Activated CD8-positive, alpha-beta memory T cell treated with anti-CD3 and anti-CD28 coated beads for 48 hours (primary cell): ENCODE measurements at places on chromosomes 4 and X.
A peak's percentile ranks its signal among the peaks of the same experiment; 100 is the strongest.

DNA sequence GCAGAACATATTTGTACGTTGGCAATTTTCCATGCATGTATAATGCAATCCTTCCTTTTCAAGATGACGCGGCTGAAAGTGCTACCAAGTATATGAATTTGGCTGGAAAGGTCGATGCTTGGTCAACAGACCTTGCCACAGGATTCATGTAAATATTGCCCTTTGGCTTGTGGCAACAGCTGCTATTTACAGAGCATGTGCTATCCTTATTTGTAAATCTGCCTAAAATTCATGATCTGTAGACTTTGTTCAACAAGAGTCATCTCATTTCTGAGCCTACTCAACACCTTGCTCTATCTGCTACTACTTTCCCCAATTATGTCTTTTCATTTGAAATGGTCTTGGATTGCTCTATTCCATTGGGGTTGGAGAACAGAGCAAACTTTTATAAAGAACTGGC, 1.9 kb upstream of the SMARCA1 start:
- DNase-seq, result no peak

- DNase-seq, result no peak
Observed at GRCh38 chrX:40360557-40360956, 220.2 kb upstream of the ATP6AP2 start.

DNA sequence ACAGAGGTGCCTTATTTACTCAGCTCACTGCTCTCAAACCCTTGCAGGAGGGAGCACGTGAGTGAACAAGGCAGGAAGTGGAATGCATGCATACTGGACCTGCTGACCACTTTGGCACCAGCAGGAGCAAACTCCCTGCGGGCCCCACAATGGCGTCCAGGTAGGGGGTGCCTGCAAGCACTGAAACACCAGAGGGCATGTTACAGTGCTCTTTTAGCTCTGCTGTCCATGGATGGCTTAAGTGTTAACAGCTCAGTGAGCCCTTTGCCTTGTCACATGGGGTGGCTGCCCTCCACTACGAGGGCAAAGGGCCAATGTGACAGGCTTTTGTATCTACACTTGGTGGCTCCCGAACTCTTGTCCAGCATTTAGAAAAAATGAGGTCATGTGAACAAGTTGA, 199.5 kb upstream of the UGT8 start:
- no peak for DNase-seq

GRCh38 chr4:110970642-110971041, 347.8 kb upstream of the PITX2 start:
- DNase-seq, result no peak

- DNase-seq, result no peak
Observed at GRCh38 chr4:11635342-11635741, 206.6 kb upstream of the HS3ST1 start.

- no peak for DNase-seq
Observed at GRCh38 chr4:115720611-115721010, 607.2 kb upstream of the NDST4 start.

- DNase-seq, result no peak
Observed at GRCh38 chr4:138843616-138844015, 172.0 kb upstream of the NOCT start.

GRCh38 chrX:71111921-71112431, 599 bp upstream of the IL2RG start:
- no peak for DNase-seq

- DNase-seq, result no peak
Observed at GRCh38 chr4:22323691-22324090, 192.2 kb downstream of the ADGRA3 start.

DNA sequence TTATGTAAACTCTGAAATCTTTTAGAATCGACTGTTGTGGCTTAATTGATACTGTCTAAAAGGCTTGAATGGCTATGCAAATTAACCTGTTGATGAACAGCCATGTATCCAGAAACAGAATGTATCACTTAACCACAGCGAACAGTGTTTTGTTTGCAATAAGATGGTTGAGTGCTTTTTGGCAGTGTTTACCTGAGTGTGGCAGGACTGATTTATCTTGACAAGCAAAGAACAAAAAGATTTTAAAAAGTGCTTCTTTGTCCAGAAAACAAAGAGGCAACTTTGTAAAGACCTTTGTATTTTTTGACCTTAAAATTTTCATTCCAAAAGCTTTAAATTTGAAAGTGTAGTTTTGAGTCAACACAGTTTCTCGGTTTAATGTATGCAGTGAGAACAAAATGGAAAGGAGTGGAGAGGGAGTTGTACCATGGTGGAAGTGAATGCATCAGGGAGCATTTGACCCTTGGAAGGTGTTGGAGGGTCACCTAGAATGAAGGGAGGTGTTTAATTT, 18.0 kb downstream of the ARHGAP10 start:
- no peak for DNase-seq

- no peak for DNase-seq
Observed at GRCh38 chr4:104941661-104942062, 205.0 kb upstream of the TET2 start.

- DNase-seq, result no peak
Observed at GRCh38 chr4:92455951-92456350, 152.2 kb downstream of the GRID2 start.

GRCh38 chrX:77771601-77772000, 14.4 kb downstream of the ATRX start:
- DNase-seq, result no peak

DNA sequence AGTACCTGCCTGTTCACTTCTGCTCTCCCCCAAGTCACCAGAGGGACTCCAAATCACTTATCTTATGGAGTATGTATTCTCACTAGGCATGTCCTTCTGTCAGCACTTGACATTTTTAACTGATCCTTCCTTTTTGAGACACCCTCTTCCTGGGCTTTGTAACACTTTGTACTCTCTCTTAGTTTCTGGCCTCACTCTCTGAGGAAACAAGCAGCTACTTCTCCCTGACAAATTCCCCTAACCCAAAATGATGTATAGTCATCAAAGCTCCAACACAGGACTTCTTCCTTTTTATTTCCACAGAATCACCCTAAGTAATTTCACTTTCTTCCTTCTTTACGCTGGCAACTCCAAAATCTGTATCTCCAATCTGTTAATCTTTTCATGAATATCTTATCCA, 101.8 kb downstream of the ARAP2 start:
- DNase-seq, result no peak

DNA sequence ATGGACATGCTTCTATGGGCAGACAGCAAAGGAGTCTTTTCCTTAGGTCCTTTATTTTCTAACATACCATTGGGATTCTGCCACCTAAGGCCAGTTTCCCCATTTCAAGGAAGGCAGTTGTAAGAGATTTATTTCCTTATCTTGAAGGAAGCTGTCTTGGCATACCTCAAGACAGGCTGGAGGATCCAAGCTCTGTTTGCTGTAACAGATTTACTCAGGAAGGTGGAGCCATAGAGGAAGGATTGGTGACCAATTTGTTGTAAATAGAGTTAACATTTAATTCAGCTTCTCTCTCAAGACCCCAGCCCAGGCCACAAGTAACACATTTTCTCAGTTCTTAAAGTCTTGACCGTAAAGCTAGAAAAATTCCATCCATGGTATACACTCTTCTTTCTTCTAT, 131.6 kb upstream of the TENM3 start:
- no peak for DNase-seq

- peak; percentile 8 for DNase-seq
Observed at GRCh38 chrX:110310896-110311295, 7.0 kb downstream of the AMMECR1 start.

DNA sequence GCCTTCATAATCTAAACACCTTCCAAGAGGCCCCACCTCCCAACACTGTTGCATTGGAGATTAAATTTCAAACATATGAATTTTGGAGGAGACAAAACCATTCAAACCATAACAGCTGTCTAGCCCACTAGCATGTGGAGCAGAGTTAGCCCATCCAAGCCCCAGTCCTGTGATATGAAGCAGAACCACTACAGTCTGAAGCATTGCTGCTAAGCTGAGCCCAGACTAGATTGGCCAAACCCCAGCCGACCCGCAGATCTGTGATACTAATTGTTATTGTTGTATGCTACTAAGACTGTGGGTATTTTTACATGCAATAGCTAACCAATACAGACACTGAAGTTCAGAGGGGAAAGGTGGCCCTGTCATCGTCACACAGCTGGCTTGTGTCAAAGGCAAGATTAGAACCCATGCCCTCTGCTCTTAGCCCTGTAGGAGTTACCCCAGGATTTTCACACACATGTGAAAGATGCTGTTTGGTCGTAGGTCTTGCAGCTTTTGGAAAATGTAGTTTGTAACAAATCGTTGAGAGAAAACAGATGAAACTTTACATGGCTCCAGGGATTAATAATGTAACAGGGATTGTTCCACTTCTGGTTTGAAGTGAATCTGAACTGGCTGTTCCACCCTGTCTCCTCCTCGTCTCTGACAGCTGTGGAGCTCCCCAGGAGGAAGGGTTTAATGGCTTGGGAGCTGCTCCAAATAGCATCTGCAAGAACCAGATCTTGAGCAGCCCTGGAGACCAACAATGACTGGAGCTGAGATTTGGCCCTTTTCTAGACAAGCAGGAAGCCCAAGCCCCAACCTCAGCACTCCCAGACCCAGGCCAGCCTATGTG, 517.5 kb downstream of the MID1IP1 start:
- no peak for DNase-seq

DNA sequence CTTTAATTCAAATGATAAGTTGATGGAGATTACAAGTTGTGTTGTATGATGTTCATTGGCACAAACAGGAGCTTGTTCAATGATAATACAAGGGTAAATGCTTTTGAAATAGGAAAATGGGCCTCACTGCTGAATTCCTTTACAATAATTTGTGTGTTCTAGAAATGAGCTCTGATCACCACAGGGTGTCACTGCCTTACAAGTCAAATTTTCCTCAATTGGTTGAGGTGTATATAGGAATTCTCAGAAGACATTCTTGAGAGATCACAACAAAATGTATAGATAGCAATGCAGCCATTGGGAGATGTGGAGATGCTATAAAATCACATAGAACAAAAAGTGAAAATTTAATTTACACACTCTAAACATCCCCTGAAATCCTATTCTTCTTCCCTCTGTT, 49.6 kb downstream of the KLF8 start:
- DNase-seq, result no peak

- DNase-seq, result no peak
Observed at GRCh38 chr4:46852800-46853199, 56.2 kb downstream of the COX7B2 start.

DNA sequence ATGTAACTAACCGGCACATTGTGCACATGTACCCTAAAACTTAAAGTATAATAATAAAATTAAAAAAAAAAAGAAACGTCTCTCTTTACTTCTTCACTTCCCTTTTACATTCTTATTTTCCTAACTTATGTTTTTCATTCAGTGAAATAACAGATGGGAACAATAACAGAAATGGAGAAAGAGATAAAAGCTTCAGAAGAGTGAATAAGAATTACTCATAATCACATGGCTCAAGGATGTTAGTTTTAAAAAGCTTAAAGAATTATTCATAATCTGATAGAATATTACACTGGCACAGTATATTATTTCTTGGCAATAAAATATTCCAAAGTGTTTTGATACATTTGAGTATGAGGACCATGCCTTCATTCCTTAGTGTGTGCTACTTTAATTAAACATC, 175.6 kb downstream of the COL25A1 start:
- DNase-seq, result no peak

GRCh38 chr4:106126062-106126461, 189.9 kb downstream of the TBCK start:
- DNase-seq, result no peak

GRCh38 chrX:107742700-107743191, 32.8 kb downstream of the TSC22D3 start:
- DNase-seq, result no peak

DNA sequence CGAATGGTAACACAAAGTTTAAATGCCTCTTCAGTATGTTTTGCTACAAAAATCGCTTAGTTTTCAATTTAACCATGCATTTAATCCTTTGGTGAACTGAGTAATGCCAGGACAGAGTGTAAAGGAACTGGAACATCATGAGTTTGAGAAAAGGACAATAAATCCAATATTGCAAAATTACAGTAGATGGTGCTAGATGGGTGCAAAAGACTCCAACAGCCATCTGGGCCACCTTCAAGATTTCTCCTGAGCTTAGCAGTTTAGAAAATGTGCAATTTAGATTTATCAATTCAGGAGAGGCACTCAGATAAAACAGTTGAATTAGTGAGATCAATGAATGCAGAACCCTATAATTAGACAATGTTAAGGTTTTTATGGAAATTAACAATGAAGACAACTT, 33.2 kb upstream of the MID1IP1 start:
- DNase-seq, result no peak

DNA sequence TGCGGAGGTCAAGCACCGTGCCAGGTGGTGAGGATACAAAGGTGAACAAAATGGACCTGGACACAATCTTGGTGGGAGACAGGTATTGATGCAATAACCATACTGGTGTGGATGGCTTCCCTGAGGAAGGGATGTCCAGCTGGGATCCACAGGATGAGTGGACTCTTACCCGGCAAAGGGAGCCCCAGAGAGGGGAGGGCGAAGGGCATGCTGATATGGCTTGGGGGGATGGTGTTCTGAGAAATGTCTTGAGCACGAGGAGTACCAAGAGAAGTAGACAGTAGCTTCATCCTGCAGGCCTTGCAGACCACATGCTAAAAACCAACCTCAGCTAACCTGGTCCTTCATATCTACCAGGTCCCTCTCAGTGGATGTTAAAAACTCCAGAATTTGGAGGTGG, 220.8 kb downstream of the NWD2 start:
- no peak for DNase-seq

DNA sequence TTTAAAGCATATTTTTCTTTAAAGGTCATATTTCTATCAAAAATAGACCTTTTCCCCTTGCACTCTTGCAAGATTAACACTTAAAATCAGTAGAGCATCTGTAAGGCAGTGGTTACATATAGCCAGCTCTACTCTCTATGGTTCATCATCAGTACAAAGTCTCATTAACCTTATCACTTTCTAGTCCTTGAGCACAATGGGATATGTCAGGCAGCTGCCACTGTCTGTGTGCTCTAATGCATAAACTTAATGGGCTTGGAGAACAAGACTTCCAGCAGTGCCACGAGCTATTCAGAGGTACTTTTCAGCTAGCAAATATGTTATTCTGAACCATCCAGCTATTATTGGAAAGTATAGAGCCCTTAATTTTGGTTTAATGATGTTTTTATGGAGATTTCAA, 393.7 kb downstream of the GASK1B start:
- no peak for DNase-seq

DNA sequence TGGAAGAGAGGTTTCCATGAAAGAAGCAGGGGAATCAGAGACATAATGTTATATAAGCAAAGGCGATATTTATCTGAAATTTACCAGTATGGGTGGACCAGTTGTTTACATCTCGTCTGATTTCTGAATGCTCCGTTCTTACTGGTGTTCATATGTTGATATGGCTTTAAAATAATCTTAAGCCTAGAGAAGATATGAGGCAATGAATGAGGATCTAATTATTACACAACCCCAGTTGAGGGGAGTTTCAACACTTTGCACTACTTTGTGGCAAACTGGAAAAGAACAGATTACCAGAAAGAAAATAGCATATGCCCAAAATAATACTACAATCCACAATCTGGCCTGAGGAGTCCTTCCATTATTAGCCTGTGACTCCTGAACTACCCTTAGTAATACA, 263.3 kb upstream of the MAGEB2 start:
- no peak for DNase-seq
